T1000 (cell line): ENCODE measurements at places on chromosomes 3 and 15.

- no peak for DNase-seq
Measured at GRCh38 chr15:69337138-69337537, 38.4 kb downstream of the PAQR5 start.

GRCh38 chr3:32815841-32816438 is 1.9 kb upstream of the TRIM71 start:
- DNase-seq = no peak

DNA sequence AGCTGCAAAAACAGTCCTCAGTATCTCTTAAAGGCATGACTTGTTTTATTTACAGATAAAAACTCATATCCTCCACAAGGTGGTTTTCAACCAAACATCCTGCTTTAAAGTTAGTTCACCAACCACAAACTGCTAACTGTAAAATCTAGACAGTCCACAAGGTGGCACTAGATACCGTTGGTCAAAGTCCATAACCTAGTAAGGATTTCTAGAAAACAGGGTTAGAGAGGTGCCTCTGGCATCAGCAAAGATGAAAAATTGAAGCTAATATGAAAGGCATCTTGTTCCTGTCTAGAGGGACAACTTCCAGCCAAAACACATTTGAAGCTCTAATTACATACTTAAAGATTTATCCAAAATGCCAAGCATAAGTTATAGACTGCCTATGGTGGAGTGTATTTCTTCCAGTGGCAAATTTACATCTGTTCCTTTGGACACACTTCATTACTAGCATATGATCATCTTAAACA is 56.0 kb downstream of the ZMAT3 start:
- DNase-seq = peak; percentile 41

GRCh38 chr3:166123576-166123975 is 286.4 kb upstream of the BCHE start:
- no peak for DNase-seq

DNA sequence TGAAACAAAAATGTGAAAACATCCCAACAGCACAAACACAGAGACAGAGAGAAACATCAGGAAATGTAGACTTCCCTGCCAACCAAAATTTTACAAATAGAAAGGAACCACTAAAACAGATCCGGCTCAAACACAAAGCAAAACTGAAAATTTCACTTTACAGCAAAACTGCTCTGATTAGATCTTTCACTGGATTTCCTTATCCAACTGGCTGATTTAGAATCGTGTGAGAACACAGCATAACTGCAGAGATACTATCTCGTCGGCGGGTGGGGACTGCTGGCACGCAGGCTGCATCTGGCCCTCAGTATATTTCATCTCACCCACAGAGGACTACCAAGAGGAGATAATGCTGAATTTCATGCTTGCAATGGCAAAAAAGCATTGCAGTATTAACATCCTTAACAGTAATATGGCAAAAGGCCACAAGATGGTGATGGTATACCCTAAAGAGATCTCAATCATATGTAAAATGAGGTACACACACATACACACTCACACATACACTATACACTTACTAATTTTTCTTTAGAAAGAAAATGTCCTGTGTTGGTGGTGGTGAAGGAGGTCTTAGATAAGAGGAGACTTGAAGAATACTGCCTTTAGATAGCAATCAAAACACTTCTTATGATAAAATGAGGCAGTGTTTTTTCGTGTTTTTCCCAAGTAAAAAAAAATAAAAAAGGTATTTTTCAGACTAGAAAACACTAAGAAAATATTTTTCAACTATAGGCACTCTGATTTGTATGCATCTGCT is 10.6 kb upstream of the LEO1 start:
- DNase-seq = no peak

DNA sequence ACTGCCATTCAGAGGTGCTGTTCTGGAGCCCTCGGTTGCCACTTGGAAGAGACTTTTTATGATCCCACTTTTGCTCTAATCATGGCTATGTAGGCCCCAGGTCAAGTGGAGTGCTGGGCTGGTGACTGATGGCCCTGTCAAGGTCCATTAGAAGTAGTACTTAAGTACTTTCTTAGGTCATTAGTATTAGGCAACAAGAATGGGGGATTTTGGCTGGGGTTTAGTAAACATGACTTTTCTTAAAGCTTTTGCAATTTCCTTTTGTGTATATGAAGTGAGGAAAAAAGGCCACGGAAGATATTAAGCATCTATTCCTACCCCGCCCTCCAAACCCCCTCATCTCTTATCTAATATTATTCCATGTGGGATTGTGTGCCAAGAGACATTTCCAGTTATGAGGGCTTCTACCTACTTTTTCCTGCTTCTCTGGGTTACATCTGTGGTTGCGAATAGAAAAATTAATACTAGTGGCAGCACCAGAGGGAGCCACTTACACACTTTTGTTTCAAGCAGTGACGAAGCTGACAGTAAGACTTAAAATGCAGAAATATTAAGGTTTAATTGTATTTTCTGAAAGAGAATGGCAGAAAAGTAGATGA is 13.9 kb downstream of the NLGN1 start:
- DNase-seq = no peak

DNA sequence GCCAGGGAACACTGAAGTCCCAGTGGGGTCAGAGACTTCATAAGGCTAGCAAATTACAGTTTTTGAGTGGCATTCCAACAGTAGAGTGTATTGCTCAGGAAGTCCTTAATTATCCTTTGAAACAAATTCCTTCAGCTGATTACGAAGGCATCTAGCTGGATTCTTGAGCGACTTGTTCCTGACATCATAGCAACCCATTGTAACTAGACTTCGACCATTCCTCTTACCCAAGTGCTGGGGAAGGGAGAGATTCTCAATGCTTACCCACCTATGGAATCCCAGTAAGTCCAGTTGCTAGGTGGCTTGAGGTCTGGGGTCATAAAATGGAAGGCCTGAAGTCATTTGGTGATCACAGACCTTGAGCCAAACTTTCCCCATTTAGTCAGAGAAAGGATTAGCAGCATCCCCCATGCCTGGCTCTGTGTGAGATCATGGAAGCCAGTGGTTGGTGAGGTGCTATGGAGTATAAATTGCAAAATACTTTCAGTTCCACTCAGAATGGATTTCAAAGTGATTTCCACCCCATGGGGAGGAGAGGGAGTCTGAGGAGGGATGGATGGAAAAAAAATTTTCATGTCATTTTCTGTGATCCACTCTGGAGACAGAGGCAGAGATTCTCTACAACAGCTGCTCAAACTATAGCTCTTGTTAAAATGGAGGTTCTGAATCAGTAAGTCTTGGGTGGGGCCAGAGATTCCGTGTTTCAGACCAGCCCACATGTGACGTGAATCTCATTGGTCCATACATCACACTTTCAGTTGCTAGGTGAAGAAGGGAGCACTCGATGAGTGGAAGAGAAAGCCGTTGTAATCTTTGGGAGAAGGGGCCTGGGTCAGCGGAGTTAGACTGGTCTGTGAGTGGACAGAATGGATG is 45.7 kb downstream of the CD86 start:
- no peak for DNase-seq

GRCh38 chr3:25291481-25291905 is 136.6 kb upstream of the RARB start:
- no peak for DNase-seq

DNA sequence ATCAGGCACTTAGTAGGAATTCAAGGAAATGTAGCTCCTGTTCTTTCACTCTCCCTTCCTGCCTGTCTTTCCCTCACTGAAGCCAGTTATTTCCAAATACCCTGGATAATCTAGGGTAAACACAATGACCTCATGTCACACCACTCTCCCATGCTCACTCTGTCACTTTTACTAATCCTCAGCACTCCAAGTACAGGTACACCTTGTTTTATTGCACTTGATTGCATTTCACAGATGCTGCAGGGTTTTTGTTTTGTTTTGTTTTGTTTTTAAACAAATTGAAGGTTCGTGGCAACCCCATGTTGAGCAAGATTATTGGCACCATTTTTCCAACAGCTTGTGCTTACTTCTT is 40.8 kb downstream of the PPM1L start:
- DNase-seq = no peak

GRCh38 chr3:197541756-197542539 is 13.8 kb downstream of the BDH1 start:
- DNase-seq = no peak

DNA sequence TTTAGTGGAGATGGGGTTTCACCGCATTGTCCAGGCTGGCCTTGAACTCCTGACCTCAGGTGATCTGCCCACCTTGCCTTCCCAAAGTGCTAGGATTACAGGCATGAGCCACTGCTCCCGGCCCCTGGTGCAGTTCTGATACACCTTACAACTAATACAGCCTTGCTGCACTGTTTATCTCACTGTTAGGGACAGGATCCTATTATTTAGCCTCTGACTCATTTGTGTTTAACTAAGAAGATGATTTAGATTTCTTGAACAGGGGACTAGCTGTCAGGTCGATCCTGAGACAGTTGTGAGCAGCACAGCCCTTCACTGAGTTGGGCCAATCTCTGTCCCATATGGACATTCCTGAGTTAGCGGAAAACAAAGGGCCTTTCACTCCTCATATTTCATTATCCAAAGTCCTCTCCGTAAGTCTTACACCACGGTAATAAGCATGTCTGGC is 19.2 kb downstream of the GYG1 start:
- no peak for DNase-seq

- no peak for DNase-seq
Measured at GRCh38 chr3:69299344-69299743, 86.5 kb downstream of the FRMD4B start.

GRCh38 chr3:31274326-31275024 is 258.2 kb upstream of the STT3B start:
- DNase-seq = no peak
